CD4-positive, alpha-beta T cell treated with Interleukin-4 for 1 hour (primary cell): ENCODE measurements at places on chromosomes 5 and 9.

- no peak for DNase-seq
Measured at GRCh38 chr9:125850763-125851162, 103.6 kb downstream of the PBX3 start.

- DNase-seq: no peak
Measured at GRCh38 chr9:22808876-22809275, 362.3 kb downstream of the DMRTA1 start.

DNA sequence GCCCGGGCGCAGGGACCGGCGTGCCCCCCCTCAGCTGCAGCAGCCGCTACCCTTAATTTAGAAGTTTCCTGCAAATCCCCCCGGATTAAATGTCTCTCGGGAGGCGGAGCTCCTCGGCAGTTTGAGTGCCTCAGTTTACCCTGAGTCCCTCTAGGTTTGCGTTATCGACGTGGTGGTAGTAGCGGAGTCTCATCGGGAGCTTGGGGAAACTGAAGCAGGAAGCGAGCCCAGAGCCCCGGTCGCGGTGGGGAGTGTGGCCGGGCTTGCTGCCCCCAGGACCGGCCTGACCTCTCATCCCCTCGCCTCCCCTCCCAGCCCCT lies 529 bp upstream of the TPM2 start:
- DNase-seq: no peak

DNA sequence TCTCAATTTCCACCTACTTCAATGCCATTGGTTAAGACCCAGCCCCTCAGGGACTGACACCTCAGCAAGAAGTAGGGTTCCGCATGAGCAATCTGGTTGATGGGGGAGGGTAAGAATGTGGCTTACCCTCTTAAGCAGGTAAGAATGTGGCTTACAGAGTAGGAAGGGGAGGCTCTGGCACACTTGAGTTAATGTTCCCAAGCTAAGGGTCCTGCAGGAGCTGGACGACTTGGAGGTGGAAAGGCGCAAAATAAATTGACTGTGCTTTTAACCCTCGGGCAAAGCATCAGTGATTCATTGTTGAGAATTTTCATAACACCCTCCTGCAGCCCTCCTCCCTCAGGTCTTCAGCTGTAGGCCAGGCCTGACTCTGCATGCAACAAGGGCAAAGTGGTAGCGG lies 24.9 kb upstream of the ADRA1B start:
- DNase-seq: no peak

DNA sequence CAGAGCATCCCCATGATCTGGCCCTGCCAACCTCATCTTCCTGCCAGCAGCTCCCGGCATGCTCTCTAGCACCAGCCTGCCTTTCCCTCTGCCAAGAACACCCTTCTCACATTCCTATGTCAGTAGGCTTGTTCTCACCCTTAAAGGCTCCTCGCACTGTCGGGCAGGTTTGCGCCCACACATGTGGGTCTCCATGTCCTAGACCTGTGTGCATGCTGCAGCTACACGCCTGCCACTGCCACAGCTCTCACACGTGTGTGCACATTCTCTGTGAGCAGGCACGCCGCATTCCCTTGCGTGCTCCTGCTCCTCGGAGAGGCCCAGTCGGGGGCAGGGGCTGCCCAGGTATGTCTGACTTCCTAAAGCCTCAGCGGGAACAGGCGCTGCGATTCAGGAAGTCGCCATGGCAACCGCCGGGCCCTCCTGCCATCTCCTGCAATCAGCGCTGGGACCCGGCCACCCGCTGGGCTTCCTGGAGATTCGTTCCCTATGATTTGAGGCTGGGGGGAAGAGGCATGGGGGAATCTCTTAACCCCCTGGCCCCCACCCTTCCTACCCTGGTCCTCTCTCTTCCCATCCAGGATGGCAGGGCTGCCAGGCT lies 28.1 kb downstream of the NDUFA8 start:
- DNase-seq: no peak

DNA sequence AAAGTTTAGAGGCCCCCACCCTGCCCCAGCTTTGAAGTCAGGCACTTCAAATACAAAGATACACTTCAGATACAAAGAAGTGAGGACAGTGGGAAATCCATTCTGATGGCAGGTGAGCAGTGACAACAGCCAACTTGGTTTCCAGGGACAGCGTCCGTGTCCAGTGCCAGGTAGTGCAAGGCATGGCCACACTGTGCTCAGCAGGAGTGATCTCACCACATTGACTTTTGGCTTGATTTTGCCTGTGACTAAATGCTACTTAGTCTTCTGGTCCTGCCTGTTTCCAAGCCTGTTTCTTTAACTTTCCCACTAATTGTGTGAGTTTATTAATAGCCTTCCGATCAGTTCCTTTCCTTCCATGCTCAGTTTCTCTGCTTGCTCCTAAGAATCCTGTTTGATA lies 72.6 kb upstream of the PALM2AKAP2 start:
- DNase-seq: no peak
